Activated naive CD4-positive, alpha-beta T cell (primary cell): ENCODE measurements at places on chromosomes 3 and 15.

DNA sequence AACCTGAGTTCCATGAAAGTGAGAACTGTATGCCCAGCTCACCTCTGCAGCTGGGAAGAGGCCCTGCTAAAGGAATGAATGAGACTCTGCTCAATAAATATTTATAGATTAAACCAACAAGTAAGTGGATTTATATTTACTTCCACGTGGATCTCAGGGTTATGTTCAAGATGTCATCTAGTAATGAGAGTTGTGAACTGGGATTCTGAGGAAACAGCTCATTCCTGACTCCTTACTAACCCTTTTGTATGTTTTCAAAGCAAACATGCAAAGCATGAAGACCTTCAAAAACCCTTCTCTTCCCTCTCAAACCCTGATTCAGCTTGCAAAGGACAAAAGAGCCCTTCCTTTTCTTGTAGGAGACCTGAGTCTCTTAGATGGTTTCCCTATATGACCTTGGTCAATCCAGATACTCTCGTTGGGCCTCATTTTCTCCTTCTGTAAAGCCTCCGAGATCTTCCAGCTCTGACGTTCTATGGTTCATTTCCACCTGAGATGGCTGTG lies 53.4 kb downstream of the LSM3 start:
- no peak for DNase-seq

GRCh38 chr3:80771085-80771484 lies 990.4 kb downstream of the GBE1 start:
- DNase-seq = no peak

GRCh38 chr15:60328852-60329443 lies 68.8 kb downstream of the ANXA2 start:
- DNase-seq = no peak

DNA sequence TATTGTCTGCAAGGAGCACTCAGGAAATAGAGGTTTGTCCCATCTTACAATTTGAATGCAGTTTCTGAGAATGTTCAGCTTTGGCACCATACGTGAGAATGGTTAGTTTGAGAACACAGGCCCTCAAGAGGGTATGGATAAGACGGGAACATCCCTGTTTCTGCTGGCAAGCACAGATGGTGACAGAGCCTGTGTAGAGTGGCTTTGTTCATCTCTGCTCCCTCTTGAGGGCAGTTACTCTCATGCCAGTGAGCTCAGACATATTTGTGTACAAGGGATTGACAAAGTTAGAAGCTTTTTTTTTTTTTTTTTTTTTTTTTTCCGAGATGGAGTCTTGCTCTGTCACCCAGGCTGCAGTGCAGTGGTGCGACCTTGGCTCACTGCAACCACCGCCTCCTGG lies 71.5 kb upstream of the FILIP1L start:
- no peak for DNase-seq

- DNase-seq = no peak
These were observed 14.5 kb upstream of the TOP2B start for GRCh38 chr3:25679166-25679565.

DNA sequence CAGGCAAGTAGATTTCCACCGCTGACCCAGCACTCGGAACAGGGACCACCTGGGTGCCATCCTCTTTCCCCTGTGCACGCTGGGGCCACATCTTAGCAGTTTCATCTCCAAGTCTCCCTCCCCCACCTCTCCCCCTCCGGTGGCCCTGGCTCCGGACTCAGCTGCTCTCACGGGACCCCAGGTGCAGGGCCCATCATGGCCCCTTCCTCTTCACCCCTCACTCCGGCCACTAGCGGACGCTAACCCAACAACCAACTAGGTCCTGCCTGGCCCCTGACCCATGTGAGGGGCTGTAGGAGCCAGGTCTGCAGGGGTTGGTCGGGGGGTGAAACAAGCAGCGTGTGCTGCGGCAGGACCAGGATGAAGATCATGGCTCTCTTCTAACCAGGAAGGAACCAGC lies 31.3 kb upstream of the IQSEC1 start:
- DNase-seq = no peak

GRCh38 chr3:170037463-170038433 lies at the start of gene GPR160:
TSS of gene GPR160 (plus strand) at chr3:170037995. CDS start at chr3:170083973, 45,978 bp downstream.
- DNase-seq = peak; percentile 64

- no peak for DNase-seq
These were observed 66.3 kb downstream of the SQOR start for GRCh38 chr15:45701108-45701507.

- DNase-seq = no peak
These were observed 254.3 kb upstream of the CHRNA7 start for GRCh38 chr15:31776039-31776438.

DNA sequence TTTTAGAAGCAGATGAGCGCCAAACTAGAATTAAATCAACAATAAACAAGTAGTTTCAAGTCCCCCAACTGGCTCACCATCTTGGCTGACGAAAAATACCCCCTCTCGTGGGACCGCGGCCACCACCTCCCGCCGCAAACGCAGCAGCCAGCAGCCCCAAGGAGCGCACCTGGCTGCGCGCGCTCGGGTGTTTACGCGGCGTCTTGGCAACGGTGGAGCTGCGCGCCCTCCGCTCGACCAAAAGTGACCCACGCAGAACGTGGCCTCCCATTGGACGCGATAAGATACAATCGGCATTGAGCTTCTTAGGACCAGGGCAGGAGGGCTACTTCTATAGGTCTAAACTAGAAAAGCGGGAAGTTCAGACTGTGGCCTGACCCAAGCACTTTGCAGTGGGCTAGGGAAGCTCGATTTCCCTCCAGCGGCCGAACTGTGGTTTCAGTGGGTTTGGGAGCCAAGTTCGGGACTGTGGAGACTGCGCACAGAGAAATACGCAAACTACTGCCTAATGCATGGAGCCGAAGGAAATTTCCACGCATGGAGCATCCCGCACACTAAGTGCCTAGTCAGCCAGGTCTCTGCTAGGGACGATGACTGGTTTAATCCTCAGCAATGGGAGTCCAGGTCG lies at the start of gene MNS1:
Gene MNS1, minus strand, starts transcription at position 245 of the 628 bp plus-strand sequence. Its CDS starts 165 bp downstream, at position 80.
- peak; percentile 14 for DNase-seq

GRCh38 chr3:127450331-127450730 lies 140.2 kb downstream of the TPRA1 start:
- no peak for DNase-seq

DNA sequence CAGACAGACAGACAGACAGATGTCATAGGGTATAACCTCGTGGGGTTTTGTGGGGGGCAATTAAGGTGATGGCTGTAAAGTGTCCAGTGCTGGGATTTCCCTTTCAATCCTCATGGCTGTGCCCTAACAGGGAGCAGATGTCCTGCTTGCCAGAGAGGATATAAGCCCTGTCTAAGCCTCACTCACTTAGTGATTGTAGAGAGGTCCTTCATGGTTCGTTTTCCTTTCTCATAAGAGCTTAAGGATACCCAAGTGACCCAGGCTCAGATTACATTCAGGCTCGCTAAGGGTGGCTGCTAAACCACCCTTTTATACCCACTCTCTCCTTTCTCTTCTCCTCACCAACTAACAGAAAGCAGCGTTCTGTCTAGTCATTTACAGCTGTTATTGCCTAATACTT lies 19.2 kb downstream of the LYSMD2 start:
- DNase-seq = no peak

- no peak for DNase-seq
These were observed at the start of gene ZNF662 for GRCh38 chr3:42906070-42906847. TSS of gene ZNF662 (plus strand) at chr3:42906142. CDS start at chr3:42908115, 1,973 bp downstream.

GRCh38 chr3:177453451-177453844 lies 256.2 kb upstream of the TBL1XR1 start:
- DNase-seq = no peak

DNA sequence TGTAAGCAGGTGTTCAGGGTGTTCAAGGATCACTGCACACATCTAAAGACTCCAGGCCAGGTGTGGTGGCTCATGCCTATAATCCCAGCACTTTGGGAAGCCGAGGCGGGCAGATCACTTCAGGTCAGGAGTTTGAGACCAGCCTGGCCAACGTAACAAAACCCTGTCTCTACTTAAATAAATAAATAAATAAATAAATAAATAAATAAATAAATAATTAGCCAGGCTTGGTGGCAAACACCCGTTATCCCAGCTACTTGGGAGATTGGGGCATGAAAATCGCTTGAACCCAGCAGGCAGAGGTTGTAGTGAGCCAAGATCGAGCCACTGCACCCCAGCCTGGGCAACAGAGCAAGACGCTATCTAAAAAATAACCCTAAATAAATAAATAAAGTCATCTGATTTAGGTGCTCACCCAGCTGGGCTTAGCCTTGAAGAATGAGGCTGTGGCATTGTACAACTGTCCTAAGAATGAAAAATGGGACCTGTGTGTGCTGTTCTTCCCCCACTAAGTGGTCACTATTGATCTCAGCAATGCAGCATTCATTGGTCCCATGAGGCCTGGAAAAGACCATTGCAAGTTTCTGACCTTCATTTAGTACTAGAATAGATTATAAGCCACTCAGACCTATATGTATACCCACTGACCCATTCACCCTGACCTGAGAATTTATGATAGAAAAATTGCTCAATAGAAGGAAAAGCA lies 82.8 kb upstream of the ABHD17C start:
- no peak for DNase-seq

DNA sequence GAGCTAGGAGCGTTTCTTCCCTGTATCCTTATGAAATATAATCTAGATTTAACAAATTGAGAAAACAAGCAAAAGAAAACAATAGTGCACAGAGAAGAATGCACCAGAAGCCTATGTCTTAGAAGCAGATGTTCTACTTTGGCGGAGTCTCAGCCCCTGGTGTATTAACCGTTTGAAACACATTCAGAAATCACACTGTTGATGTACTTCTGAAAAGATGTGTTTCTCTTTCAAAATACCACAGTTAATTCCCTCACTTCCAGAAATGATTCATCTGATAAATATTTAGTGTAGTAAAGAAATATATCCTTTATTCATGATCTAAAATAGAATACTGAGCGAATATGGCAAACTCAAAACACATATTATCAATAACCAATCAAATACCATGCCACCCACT lies 77.7 kb downstream of the CBLB start:
- no peak for DNase-seq

DNA sequence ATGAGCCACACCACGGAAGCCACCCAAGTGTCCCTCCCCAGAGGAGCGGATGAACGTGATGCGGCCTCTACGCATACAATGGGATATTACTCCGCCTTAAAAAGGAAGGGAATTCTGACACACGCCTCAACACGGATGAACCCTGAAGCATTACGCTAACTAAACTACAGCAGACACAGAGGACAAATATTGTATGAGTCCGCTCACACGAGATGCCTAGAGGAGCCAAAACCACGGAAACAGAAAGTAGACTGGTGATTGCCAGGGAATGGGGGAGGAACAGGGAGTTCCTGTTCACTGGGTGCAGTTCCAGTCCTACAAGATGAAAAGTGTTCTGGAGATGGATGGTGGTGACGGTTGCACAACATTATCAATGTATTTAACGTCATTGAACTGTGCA lies 32.7 kb downstream of the SRGAP3 start:
- no peak for DNase-seq

DNA sequence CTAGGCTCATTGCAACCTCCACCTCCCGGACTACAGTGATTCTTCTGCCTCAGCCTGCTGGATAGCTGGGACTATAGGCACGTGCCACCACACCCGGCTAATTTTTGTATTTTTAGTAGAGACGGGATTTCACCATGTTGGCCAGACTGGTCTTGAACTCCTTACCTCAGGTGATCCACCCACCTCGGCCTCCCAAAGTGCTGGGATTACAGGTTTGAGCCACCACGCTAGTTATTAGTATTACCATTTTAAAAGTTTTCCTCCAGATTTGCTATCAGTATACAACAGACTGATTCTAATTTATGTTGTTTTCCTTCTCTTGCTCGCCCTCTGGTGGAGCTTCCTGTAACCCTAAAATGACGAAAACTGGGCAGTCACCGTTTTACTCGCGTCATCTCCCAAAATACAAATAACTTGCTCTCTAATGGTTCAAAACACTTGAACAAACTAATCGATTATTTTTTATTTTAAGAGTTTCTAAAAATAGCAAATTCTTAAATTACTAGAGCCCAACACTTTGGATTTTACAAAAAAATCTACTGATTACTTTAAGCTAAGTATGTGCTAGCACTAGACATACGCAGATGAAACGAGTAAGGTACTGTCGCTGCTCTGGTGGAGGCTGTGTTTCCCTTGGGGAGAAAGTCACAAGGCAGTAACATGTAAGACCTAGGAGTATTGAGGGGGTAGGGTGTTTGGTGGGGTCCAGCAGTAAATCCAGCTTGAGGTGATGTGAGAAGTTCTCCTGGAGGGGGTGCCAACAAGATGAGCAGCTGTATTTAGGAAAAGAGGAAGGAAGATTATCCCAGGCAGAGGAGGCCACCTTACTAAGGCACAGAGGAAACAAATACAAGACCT lies 203.3 kb downstream of the MBNL1 start:
- DNase-seq = peak; percentile 13

DNA sequence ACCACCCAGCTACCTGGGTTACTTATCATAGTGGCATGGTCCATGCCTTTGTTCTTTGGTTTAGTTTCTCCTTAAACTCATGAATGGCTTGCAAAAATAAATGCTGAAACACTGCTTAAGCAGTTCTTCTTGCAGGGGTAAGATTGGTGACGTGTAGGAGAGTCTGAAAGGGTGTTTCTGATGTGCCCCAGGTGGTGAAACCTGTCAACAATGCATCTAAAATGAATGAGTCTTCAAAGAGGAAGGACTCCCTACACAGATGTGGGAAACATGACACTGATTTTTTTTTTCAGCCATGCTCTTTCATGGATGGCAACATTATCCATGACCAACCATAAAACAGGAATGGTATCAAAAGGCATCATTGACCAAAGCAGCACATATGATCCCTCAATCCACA lies 72.0 kb downstream of the KCNH8 start:
- DNase-seq = no peak

GRCh38 chr3:140427786-140428185 lies 250.1 kb upstream of the TRIM42 start:
- DNase-seq = no peak

DNA sequence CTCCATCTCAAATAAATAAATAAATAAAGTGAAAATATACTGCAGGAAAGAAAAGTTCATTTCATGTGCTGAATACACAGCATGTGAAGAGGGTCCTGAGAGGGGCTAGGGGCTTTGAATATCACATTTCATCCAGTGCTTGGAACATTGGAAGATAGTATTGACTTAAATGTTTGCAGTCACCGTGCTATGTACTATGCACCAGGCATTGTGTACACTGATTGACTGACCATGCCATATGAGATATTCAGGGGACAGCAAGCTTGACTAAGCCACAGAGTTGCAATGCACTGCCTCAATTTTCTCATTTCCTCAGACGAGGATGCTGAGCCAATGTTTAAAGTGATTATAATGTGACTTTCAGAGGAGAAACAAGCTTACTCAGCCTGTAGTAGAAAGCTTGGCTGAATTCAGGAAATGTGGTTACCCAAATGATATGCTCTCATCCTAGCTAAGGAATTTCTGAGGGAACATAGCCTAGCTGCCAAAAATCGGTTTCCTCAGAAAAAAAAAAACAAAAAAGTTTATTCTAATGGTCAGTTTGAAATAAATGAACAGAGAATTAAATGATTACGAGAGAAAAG lies 557.9 kb downstream of the FGF12 start:
- DNase-seq = no peak

- DNase-seq = no peak
These were observed 242.0 kb downstream of the TUSC7 start for GRCh38 chr3:116951610-116952009.

GRCh38 chr3:107846279-107846852 lies 244.5 kb downstream of the CD47 start:
- DNase-seq = no peak
